ENCODE measurements at places on chromosomes 2 and 18.

DNA sequence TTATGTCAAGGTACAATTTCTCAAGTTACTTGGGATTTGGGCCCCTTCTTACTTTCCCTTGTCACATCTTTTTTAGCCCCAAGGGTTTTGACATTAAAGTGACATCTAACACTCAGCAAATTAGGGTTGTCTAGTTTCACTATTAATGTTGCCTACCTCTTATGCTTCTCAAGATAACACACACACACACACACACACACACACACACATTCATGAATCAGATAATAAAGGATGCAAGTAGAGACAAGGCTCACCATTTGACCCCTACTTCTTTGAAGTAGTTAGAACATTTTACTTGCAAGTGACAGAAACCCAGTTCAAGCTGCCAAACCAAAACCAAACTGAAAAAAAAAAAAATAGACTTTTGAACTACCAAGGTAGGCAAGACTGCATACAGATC lies 138.8 kb downstream of the TRIB2 start:
- no peak for DNase-seq

- no peak for DNase-seq
Measured at GRCh38 chr2:234483568-234484251, 13.2 kb downstream of the ARL4C start.

- DNase-seq = no peak
Measured at GRCh38 chr18:8623549-8624106, 14.4 kb downstream of the RAB12 start.

GRCh38 chr2:43341959-43342757 lies 115.8 kb upstream of the ZFP36L2 start:
- DNase-seq = no peak

DNA sequence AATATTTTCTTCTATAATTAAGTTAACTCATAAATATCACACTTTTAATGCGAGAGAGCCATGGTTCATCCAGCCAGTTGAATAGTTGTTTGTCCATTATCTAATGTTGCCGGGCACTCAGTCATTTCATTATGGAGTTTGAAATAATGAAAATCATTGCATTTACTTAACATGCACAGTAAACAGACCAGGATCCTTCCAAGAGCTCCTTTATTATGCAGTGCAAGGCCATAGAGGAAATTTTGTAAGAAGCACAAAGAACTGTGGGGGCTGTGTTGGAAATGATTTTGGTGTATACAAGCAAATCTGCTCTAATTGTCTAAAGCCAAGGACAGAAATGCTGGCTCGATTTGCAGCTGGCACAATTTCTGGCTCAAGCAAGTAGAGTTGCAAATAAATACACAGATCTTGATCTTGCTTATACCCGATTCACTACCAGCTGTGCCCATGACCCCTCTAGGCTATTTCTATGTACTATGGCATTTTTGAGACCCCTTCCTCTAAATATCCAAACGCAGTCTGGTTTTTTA lies 400.3 kb upstream of the HNRNPA3 start:
- no peak for DNase-seq

- DNase-seq = no peak
Measured at GRCh38 chr18:2958819-2959298, 54.1 kb downstream of the LPIN2 start.
